Osteoblast (primary cell): ENCODE measurements at places on chromosomes 12 and 14. TPM values are rescaled to one million over a fixed set of nuclear protein-coding genes. Genes with fewer than 3 reads are reported as not detected.

GRCh38 chr14:105398726-105399465, 558 bp downstream of the TEX22 start:
- no peak for DNase-seq

DNA sequence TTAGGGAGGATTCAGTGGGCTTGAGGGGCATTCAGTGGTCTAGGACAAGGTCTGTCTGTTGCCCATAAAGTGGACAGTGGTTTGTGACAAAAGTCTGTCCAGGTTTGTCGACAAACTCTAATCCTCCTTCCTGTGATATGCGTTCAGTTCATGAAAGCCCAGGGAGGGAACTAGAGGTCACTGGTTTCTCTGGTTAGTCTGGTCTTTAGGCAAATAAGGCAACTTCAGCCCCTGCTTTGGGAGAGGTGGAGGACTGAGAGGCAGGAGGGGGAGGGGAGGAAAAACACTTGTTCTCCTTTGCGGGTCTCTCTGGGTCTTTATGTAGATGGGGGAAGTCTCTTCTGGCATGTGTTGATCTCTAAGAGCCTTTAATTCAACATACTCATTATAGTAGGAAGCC, 235.1 kb upstream of the PWP1 start:
- no peak for DNase-seq

GRCh38 chr12:96054244-96054610, 18.8 kb upstream of the LTA4H start:
- no peak for DNase-seq

DNA sequence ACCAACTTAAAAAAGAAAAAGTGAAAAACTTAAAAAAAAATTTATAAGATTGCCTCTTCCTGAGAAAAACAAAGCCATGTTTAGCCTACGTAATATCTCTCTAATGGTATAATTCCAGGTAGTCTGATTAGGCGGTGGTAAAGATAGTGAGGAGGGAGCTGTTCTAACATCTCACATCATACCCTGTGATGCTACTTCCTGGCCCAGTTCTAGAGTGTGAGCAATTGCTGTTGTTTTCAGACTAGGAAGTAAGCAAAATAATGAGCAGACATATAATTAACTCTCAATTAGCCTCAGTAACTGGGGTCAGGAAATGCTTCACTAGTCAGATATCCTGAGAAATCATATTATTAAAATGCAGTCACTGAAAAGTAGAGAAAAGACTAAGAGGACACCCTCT, 113.9 kb downstream of the PHLDA1 start:
- DNase-seq, result peak; percentile 42

DNA sequence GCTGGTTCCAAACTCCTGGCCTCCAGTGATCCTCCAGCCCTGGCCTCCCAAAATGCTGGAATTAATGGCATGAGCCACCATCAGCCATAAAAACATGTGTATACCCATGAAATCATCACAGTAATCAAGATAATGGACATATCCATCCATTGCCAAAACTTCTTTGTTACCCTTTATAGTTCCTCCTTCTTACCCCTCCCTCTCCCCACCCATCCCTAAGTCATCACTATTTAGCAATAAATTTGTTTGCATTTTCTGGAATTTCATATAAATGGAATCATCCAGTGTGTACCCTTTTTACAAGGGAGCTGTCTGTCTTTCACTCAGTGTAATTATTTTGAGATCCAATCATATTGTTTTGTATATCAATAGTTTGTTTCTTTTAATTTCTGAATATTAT, 42.4 kb downstream of the RPH3A start:
- DNase-seq, result no peak

- no peak for DNase-seq
These were observed 161.4 kb downstream of the STXBP6 start for GRCh38 chr14:24888532-24888931.

DNA sequence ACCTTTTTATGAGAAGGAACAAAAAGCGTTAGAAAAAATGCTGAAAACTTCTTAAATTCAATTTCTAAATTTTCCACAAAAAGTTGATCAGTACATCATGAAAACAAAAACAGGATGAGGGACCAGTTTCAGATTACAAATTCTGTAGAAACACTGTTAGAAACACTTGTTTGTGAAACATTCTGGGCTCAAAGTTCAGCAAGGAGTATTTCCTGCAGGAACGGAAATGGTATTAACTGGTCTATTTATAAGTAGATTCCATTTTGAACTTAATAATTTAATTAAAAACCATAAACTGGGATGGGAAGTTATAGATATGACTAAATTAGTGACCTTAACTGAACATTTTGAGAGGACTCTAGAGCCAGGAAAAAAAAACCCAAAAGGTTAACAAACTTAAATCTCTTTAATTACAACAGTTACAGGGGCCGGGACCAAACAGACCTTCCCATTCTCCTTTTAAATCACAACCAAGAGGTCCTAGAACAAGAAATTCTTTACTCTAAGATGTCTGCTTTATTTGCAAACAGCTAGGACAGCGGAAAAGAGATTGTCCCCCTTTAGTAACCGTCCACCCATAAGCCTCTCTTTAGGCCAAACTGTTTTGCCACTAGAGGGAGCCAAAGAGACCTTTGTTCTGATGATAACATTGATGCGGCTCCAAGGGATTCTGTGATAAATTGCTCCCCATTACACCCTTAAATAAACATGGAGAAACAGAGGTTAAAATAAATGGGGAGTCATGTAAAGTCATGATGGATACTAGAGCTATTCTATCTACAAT, 69.0 kb upstream of the RERGL start:
- no peak for DNase-seq

DNA sequence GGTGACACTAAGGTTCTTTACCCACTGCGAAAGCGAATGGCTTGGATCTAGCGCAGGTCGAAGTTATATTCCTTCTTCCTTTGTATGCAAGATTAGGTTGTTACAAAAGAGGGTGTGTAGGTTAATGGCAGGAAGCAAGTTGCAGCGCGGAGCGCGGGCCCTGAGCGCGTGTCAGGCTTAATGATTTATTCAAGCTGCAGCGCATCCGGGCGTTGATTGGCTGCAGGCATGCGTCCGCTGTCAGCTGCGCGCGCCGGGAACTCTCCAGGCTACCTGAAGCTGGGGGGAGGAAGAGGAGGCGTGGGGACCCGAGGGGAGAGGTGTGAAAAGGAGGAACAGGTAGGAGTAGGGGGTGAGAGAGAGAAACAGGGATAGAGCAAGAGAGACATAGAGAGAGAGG, 7.4 kb downstream of the ASCL1 start:
- no peak for DNase-seq

GRCh38 chr14:44170101-44170500, 337.0 kb downstream of the FSCB start:
- DNase-seq, result no peak

GRCh38 chr12:52321418-52321817, 220 bp upstream of the KRT83 start:
- DNase-seq, result no peak

The PRH2 gene
- 0.36 TPM in 1 of 2 replicates, not detected in the other for total RNA-seq

The TAS2R10 gene
- 1.1 and 1.8 TPM in 2 replicates for total RNA-seq

The FAIM2 gene
- 0.88 and 1.4 TPM in 2 replicates for total RNA-seq

The SLC8A3 gene
- total RNA-seq, result under 0.01 TPM in 2 replicates

The GDF3 gene
- total RNA-seq, result not detected in 2 replicates

The RHOF gene
- total RNA-seq, result 6.2 and 8.3 TPM in 2 replicates
